GM04504 (cell line): ENCODE measurements at places on chromosomes 7 and 10.

- no peak for DNase-seq
Observed at GRCh38 chr10:64379898-64380297, 858.7 kb downstream of the REEP3 start.

DNA sequence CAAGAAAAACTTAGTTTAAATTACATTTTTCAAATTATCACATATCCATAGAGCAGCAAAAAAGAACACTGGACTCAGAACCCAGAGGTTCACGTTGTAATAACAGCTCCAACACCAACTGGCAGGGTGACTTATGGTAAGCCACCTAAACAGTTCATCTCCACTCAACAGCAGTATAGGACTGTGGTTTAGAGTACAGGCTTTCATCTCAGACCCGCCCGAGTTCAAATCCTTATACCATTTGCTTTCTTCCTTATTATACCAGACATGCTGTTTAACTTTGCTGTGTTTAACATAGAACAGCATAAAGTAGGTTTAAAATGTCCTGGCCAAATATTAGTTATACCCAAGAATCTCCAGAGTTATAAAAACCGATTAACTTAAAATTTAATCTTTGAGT lies 97.9 kb downstream of the ARHGAP21 start:
- no peak for DNase-seq

DNA sequence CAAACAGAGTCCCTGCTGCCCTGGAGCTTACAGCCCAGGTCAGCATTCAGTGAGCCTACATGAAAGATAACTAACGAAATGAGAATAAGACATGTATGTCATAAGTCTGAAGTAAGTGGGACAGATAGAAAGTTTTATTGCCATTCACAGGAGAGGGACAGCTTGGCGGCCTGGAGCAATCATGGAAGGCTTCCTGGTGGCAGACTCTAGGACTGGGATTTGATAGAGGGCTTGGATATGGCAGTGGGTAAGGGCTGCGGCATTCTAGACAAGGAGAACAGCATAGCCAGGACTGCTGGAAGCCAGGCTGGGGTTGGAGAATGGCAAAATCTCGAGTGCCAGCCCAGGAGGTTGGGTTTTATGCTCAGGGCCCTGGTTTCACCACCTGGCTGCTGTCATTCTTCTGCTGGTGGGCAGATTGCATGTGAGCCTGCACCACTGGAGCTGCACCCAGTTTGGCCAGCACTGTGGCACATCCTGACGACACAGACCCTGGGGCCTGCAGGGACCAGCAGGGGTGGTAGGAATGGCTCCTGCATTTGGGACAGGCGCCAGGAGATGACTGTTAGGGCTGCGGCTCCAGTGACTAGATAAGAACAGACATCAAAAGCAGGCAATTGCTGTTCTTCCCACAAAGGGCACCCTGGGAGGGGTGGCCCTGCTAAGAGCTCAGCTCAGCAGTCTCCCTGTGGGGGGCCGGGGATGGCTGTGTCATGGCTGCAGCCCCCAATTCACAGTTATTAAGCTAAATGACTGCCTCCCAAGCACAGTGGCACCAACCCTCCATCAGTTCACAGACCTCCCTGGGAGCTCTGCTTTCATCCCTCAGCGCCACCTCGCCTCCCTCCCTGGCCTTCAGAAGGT lies 161.1 kb downstream of the RPS24 start:
- DNase-seq, result no peak

GRCh38 chr7:50978633-50979215 lies 196.0 kb upstream of the GRB10 start:
- no peak for DNase-seq

GRCh38 chr7:142950235-142950634 lies 11.0 kb downstream of the LLCFC1 start:
- DNase-seq, result no peak

DNA sequence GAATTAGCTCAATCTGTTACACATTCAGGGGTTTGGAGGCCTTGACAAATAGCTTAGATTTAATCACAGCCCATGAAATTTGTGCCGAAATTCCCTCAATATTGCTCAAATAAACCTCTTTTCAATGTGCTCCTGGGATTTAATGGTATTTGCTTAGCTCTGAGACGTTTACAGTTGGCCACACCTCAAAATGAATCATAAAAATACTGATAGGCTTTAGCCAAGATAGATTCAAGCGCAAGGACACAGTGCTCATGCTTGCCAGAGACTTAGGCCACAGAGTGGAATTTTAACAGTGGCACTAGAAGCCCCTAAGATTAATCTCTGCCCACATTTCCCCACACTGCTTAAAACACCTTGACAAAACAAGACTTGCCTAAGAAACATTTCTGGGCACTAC lies 2.3 kb upstream of the SEMA3C start:
- no peak for DNase-seq

- peak; percentile 80 for DNase-seq
Observed at GRCh38 chr10:63744060-63744941, 223.1 kb downstream of the REEP3 start.

GRCh38 chr7:18444826-18445225 lies 50.7 kb upstream of the HDAC9 start:
- DNase-seq, result no peak

DNA sequence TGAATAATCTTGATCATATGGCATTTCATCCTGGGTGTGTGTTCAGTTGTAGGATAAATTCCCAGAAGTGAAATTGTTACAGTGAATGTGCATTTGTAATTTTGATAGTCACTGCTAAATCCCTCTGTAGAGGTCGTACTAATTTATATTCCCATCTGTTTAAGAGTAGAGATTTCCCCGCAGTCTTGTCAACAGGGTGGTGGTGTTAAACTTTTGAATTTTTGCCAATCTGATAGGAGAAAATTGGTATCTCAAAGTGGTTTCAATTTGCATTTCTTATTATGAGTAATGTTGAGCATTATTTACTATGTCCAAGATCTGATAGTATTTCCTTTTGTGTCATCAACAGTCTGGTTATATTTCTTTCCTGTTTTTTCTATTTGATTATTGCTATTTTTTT lies 101.7 kb downstream of the AUTS2 start:
- DNase-seq, result no peak
